ENCODE measurements at places on chromosomes 1 and 21. TPM values are rescaled to one million over a fixed set of nuclear protein-coding genes. Genes with fewer than 3 reads are reported as not detected.

GRCh38 chr1:165892935-165893334 is 65.5 kb downstream of the UCK2 start:
- no peak for DNase-seq

The OR6N2 gene
- not detected for total RNA-seq

- no peak for DNase-seq
Measured at GRCh38 chr1:241217516-241217915, 139.5 kb downstream of the RGS7 start.

DNA sequence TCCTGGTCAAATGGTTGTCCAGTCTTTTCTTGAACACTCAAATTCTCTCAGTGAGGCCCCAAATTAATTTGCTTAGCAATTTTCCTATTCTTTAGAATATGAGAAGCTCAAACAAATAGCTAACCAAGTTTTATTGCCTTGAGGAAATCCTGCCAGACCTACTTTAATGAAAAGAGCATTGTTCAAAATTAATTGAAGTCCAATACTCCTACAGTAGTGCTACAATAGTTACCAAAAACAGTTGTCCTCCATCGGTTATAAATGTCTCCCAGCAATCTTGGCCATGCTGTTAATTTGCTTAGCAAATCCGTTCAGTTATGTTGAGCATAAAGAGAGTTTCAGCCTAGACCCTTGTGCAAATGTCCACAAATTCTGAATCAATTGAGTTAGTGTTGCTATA is 112.9 kb downstream of the MAB21L3 start:
- no peak for DNase-seq

GRCh38 chr1:7247791-7248548 is 462.7 kb downstream of the CAMTA1 start:
- DNase-seq: no peak

DNA sequence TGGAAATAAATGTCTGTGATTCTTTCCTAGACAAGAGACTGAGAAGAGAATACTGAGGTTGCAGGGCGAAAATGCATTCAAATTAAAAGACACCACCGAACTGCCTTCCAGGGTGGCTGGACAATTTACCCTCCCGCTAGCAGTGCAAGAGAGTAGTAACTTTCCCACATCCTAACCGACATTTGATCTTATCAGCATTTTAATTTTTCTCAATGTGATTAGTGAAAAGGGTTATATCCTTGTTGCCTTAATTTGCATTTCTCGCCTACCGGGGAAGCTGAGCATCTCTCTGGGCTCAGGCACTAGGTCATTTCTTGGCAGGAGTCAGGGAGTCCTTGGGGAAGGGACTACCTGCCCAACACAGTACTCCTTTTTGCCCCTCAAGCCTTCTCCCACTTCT is 2.8 kb downstream of the TNFRSF8 start:
- DNase-seq: no peak

GRCh38 chr1:191343816-191344215 is 814.4 kb upstream of the RGS18 start:
- DNase-seq: no peak

GRCh38 chr1:243475966-243476365 is 220.1 kb downstream of the SDCCAG8 start:
- DNase-seq: no peak

DNA sequence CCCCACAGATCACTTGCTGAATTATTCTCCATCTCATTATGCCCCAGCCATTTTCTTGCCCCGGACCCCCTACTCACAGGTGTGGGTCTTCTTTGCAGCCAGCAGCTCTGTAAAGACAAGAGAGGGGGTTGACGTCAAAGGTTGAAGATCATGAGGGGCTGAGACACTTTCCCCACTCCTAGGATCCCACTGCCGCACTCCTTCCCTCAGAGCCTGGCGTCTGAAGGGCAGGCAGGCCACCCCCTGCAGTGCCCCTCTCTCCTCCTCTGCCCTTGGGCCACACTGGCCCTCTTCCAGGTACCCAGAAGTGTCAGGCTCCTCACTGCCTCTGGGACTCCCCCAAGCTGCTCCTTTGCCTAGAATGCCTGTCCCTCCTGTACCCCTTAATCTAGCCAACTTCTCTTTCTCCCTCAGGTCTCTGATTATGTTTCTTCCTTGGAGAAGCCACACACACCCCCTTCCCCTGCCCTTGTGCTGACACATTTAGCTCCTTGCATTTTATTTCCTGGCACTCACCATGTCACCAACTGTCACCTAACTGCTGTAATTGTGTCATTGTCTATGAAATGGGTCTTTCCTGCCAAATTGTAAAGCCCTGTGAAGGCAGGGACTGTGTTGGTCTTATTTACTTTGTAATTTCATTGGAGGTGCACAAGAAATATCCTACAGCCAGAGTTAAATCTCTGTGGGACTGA is 2.1 kb downstream of the RORC start:
- DNase-seq: no peak

GRCh38 chr21:35019631-35020032 is 29.5 kb downstream of the RUNX1 start:
- no peak for DNase-seq

- no peak for DNase-seq
Measured at GRCh38 chr1:42721926-42722325, 18.1 kb downstream of the CLDN19 start.

All from activated T-helper 2 cell treated with anti-CD3 and anti-CD28 coated beads, Interferon-gamma antibody, Interleukin-2, Interleukin-4, amounts not matched to agents 10 μg/mL and 5 μg/mL and 100 μg/mL, durations not matched to agents 14 hours and 24 hours and 36 hours (primary cell).